Caco-2 (cell line): ENCODE measurements at places on chromosomes 1 and 21. TPM values are rescaled to one million over a fixed set of nuclear protein-coding genes. Genes with fewer than 3 reads are reported as not detected.

DNA sequence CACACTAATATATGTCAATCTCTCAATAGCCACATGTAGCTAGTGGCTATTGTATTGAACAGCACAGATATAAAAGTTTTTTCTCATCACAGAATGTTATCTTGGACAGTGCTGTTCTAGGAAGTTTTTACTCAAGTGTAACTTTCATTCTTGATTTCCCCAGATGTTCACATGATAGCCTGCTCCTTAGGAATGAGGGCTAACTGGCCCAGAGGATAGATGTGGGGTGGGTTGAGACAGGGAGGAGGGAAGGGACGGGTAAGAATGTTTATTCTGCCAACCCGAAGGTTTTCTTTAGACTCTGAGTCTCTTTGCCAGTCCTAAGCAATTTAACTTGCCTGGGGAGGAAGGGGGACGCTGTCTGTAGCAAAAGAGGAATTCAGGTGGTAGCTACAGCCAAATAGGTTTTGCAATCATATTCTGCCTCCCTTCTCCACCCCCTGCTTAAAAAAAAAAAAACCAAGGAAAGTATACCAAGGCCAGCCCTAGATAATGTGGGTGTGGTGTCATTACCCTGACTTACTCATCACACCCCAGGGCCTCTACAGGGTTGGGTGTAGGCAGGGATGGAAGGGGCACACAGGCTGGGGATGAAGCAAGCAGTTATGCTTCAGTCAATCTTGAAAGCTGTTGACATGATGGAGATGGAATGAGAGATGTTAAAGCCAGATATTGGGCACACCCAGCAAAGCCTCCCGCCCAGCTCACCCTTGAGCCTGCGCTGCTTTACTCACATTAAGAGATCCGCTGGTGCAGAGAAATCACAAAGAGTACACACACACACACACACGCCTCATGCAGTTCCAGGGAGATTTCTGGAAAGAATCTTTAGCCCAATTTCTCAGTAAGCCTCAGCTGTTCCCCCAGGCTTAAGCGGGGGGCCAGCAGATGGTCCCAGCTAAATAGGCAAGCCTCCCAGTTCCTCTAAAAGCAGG lies 59.9 kb downstream of the PLXNA2 start:
- DNase-seq = peak; percentile 66

DNA sequence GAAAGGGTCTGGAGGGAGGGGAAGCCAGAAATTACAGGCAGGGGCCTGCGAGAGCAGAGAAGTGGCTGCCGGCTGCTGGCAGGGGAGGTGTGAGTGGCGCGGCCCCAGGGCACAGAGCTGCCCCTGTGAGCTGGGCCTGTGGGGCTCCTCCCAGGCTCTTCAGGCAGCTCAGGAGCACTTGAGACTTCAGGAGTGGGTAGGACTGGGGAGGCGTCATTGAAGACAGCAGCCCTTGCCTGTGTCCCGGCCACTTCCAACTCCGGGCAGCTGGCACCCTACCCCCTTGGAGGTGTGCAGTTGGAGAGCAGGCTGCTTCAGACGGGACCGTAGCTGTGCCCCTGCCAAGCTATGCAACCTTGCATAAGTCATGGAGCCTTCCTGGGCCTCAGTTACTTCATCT lies 87.5 kb upstream of the ACTL8 start:
- DNase-seq = no peak

- DNase-seq = no peak
Measured at GRCh38 chr1:190453550-190453949, 24.1 kb downstream of the BRINP3 start.

GRCh38 chr1:59066236-59066635 lies 230.7 kb upstream of the FGGY start:
- no peak for DNase-seq

DNA sequence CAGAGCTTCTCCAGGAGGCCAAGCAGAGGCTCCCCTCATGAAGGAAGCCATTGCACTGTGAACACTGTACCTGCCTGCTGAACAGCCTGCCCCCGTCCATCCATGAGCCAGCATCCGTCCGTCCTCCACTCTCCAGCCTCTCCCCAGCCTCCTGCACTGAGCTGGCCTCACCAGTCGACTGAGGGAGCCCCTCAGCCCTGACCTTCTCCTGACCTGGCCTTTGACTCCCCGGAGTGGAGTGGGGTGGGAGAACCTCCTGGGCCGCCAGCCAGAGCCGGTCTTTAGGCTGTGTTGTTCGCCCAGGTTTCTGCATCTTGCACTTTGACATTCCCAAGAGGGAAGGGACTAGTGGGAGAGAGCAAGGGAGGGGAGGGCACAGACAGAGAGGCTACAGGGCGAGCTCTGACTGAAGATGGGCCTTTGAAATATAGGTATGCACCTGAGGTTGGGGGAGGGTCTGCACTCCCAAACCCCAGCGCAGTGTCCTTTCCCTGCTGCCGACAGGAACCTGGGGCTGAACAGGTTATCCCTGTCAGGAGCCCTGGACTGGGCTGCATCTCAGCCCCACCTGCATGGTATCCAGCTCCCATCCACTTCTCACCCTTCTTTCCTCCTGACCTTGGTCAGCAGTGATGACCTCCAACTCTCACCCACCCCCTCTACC lies 19.1 kb downstream of the CSF1 start:
- no peak for DNase-seq

DNA sequence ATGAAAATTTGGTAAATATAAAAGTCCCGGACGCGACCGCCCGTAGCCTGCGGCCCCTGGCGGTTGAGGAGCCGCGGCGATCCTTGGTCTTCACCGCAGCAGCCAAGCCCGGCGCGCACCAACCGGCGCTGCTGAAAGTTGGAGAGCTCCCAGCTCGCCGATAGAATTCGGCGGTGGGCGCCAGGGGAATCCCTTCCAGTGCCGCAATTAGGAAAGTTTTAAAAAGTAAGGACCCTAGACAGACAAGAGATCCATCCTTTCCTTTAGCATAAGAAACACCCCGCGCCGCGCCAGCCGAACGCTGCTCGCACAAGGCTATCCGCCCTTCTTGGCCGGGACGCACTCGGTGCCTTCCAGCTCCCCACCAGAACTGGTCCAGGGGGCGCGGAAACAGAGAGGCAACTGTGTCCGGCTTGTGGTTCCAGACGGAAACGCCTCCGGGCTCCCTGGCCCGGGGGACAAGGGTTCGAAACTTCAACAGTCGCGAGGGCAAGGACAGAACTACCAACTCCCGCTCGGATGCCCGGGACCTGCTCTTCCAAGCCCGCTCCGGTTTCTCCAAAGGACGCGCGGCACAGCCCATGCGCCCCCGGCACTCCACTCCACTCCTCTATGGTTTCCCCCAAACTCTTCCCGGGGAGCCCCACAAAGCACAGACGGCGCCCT lies 1.7 kb downstream of the FAM78B start:
- no peak for DNase-seq

DNA sequence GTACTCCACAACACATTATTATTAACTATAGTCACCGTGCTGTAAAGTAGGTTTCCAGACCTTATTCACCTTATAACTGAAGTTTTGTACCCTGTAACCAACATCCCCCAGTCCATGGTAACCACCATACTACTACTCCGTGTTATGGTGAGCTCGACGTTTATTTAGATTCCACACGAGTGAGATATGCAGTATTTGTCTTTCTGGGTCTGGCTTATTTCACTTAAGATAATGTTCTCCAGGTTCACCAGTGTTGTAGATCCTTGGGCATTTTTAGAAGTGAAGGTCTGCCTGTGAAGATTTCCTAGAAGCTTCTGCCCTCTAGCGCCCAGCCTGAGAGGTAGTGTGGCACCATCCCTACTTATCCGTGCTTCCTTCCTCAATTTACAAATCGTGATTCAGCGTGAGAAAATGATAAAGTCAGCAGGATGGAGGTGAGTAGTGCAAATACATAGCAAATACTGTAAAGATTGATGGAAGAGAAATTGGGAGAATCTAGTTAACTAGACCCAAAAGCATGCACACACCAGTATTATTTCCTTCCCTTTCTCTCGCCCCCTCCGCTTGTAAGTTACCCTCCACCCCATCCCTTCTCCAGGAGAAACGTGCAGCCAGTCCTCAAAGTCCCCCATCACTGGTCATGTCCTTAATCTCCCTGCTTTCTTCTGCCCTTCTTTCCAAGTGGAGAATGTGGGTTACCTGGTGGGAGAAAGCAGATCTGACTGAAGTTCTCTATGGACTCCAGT lies 36.0 kb upstream of the DISC1 start:
- peak; percentile 66 for DNase-seq

GRCh38 chr1:23483321-23484252 lies at the start of gene ASAP3:
ASAP3 (minus strand) TSS chr1:23484179; CDS start chr1:23484133, 46 bp downstream.
- peak; percentile 37 for DNase-seq

GRCh38 chr1:5580926-5581325 lies 411.3 kb downstream of the NPHP4 start:
- no peak for DNase-seq

DNA sequence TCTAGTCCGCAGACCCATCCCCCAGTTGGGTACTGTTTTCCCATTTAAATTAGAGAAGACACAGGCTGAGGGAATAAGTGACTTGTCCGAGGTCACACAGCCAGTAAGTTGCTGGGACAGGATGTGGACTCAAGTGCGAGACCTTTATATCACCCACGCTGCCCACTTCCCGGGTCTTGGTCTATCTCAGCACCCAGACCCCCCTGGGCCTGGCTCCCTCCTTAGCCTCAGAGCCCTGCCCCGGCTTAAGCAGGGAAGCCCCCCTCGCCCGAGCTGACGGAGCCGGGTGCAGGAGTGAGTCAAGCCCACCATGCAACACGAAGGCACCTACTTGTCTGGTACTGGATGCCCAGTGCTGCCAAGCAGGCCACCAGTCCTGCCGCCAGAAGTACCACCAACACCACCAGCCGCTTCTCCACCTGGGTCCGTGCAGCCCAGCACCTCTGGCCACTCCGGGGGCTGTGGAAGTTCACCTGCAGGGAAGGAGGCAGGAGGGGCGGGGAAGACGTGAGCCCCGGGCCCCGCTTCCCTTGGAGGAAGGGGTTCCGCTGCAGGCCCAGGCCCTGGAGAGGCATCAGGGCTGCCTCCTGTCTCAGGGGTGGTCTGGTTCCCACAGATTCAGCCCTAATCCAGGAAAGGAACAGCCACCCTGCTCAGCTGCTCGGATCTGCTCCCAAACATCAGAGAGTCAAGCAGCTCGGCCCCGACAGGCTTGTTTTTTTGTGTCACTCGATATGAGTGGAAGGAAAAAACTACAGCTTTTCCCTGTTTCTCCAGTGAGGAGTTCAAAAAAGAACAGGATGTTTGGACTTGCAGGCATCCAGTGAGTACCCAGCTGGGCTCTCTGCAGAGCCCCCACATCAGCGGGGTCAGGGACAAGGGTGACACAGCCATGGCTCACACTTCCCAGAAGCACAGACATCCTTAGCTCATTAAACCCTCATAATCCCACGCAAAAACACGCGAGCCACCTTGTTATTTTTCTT lies 11.1 kb downstream of the ECE1 start:
- no peak for DNase-seq

- no peak for DNase-seq
Measured at GRCh38 chr1:55542901-55543504, 327.8 kb upstream of the USP24 start.

DNA sequence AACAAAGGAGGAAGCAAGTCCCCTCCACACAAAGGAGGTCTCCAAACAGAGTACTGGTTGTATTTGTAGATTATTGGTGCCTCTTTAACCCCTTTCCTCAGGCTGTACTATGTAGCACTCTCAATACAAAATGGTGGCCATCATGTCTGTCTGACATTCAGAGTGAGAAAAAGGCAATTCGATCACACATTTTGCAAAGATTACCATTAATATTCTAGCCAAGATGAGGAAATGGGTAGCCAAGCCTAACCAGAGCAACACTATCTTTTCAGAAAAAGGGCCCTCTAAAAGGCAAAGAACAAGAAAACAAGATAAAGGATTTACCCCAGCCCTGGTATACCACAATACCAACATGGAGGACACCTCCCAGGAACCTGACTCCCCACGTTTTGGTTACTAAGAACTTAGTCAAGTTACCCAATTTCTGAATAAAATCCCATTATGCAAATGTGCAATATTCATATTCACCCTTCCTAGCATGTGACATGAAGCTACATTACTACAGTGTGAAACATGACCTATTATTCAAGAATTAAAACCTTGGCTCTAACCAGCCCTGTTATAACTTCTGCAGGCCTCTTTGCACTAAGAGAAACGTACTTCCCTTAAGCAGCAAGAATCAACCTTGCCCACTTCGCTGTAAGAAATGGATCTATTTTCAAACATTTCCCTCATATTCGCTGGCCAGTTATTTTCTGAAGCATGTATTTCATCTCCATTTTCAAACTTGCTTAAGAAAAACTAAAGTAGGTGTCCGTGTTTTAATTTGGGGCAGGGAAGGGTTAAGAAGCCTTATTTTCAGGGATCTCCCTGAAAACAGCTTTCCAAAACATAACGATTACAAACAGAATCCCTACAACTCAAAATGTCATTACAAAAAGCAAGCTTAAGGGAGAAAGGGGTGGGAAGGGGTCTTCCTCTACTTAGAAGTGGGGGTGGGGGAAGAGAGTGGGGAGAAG lies 2.1 kb downstream of the KDM5B start:
- DNase-seq = no peak

DNA sequence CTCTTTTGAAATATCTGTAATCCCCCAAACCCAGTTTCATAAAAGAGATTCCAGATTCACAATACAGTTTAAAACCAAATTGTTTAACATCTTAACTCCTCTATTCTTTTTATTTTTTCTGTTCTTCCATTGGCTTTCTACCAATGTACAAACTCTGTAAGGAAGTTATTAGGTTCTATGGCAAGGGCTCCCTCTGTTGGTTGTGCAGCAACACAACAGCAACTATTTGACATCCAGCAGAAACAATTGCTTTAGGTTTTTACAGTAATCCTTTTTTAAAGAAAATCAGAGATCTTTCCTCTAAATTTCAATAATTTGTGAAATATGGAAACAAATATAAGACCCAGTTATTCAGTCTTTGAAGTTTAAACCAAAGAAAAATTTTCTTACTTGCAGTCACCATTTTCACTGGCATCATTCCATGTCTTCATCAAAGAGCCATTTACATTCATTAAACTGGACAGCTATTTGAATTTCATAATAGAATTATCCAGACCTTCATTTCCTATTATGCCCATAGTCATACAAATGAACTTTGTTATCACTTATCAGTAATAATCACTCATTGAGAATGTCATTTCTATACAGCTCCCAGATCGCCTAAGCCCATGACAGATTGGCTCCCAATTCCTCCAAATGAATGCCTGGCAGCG lies 46.5 kb upstream of the RNF11 start:
- peak; percentile 41 for DNase-seq

GRCh38 chr1:1760345-1760650 lies 18.0 kb downstream of the NADK start:
- DNase-seq = no peak

- DNase-seq = no peak
Measured at GRCh38 chr1:232440325-232441035, 189.5 kb downstream of the SIPA1L2 start.

GRCh38 chr1:9792156-9793042 lies 31.4 kb downstream of the CLSTN1 start:
- no peak for DNase-seq

Gene ZBTB8B
- not detected in 2 replicates for total RNA-seq

Gene CSMD2
- total RNA-seq = not detected in 2 replicates

Gene B3GALT2
- total RNA-seq = not detected in 2 replicates

Gene VWA1
- total RNA-seq = 73.7 and 74.7 TPM in 2 replicates

Gene HMGN2
- total RNA-seq = 389 and 421 TPM in 2 replicates

Gene PHC2
- total RNA-seq = 31.8 and 35.2 TPM in 2 replicates

Gene SLC37A1
- total RNA-seq = 8.4 and 9.8 TPM in 2 replicates
